ENCODE measurements at places on chromosomes 7 and 10. TPM values are rescaled to one million over a fixed set of nuclear protein-coding genes. Genes with fewer than 3 reads are reported as not detected.

ADGRA1 gene
- 0.20 TPM for polyA plus RNA-seq

FOXP2 gene
- polyA plus RNA-seq = 1.9 TPM

PDE6C gene
- not detected for polyA plus RNA-seq

GALNT17 gene
- 2.3 TPM for polyA plus RNA-seq

FGF8 gene
- polyA plus RNA-seq = not detected

INSYN2A gene
- polyA plus RNA-seq = not detected

TNRC18 gene
- 48.4 TPM for polyA plus RNA-seq

SLC26A5 gene
- not detected for polyA plus RNA-seq

SPDYE8 gene
- polyA plus RNA-seq = not detected

HOXA9 gene
- polyA plus RNA-seq = 3.1 TPM

POP7 gene
- 31.8 TPM for polyA plus RNA-seq

NEUROG3 gene
- polyA plus RNA-seq = not detected

TMEM209 gene
- 3.8 TPM for polyA plus RNA-seq

HOGA1 gene
- 3.9 TPM for polyA plus RNA-seq

OR2A7 gene
- polyA plus RNA-seq = 0.67 TPM

Measured in aorta (tissue), 5 donors.